ENCODE measurements at places on chromosomes 2 and 18.

GRCh38 chr2:53356291-53356905 lies 411.2 kb upstream of the CHAC2 start:
- DNase-seq, result no peak

GRCh38 chr2:112869258-112869842 lies 32.8 kb upstream of the IL1B start:
- DNase-seq, result no peak

- no peak for DNase-seq
Measured at GRCh38 chr2:111244864-111245263, 124.2 kb downstream of the BCL2L11 start.

- DNase-seq, result no peak
Measured at GRCh38 chr2:221553333-221553732, 18.8 kb downstream of the EPHA4 start.

DNA sequence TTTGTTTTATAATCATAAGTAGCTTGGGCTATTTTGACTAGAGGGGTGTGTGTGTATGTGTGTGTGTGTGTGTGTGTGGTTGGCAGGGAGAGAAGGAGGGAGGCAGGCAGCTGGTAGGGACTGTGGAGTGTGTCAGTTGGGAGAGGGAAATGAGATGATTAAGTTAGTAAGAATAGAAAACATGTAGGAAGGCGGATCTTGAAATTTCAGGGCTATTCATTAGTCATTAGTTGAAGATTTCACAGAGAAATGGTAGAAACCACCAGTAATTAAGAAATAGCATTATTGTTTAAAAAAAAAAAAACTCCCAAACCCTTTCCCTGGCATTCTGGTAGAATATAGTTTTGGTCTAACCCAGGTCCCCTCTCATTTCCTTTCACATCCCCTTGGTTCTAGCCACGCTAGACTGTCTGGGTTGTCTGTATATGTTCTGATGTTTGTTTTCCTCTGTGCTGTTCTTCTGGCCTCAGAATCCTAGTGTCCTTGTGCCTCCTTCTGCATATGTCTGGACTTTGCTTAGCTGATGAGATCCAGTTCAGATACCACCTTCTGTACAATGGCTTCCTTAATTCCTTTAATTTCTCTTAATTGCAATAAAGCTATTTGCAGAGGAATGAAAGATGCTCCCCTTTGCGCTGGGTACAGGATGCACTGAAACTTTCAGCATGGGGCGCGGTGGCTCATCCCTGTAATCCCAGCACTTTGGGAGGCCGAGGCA lies 161.6 kb downstream of the NEDD4L start:
- no peak for DNase-seq

GRCh38 chr18:27600245-27600644 lies 415.1 kb upstream of the CHST9 start:
- DNase-seq, result no peak

GRCh38 chr2:32231959-32232358 lies 32.7 kb downstream of the NLRC4 start:
- DNase-seq, result no peak

GRCh38 chr2:9397201-9397600 lies 26.1 kb downstream of the ITGB1BP1 start:
- no peak for DNase-seq

GRCh38 chr2:109558076-109558882 lies 55.5 kb downstream of the SEPTIN10 start:
- DNase-seq, result no peak

GRCh38 chr2:45168711-45169338 lies 159.6 kb upstream of the SIX2 start:
- no peak for DNase-seq

- DNase-seq, result no peak
Measured at GRCh38 chr2:188902901-188903491, 71.2 kb upstream of the COL3A1 start.

GRCh38 chr2:236286873-236287545 lies 22.8 kb upstream of the ASB18 start:
- no peak for DNase-seq

Measured in stimulated activated CD4-positive, alpha-beta T cell treated with anti-CD3 and anti-CD28 coated beads, Interleukin-12 subunit alpha, Interleukin-12 subunit beta, amount 100 ng/mL, for 24 hours (primary cell).